ENCODE measurements at places on chromosomes 3 and 15.

DNA sequence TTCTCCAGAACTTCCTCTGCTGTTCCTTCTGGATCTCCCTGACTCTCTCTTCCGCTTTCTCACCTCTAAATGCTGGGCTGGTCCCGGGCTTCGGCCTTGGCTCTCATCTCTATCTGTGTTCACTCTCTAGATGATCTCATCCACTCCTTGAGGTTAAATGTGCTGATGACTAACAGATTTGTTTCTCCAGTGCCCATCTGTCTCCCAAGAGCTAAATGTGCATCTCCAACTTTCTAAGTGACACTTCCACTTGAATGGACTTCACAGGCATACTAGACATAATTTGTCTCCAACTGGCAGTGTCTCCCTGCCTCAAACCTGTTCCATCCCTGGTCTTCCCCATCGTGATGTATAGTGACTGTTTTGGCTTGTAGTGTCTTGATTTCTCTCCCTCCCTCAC lies 95.3 kb downstream of the ITPR1 start:
- no peak for DNase-seq

- DNase-seq, result no peak
Measured at GRCh38 chr3:146249921-146250320, 984 bp downstream of the PLSCR4 start.

DNA sequence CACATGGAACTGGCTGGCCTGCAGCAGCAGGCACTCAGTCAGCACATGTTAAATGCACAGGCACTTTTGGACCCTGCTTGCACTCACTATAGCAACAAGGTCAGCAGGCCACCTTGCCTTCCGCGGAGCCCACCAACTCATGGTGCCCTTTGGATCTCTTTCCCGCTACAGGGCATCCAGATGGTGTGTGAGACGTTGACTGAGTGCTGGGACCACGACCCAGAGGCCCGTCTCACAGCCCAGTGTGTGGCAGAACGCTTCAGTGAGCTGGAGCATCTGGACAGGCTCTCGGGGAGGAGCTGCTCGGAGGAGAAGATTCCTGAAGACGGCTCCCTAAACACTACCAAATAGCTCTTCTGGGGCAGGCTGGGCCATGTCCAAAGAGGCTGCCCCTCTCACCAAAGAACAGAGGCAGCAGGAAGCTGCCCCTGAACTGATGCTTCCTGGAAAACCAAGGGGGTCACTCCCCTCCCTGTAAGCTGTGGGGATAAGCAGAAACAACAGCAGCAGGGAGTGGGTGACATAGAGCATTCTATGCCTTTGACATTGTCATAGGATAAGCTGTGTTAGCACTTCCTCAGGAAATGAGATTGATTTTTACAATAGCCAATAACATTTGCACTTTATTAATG lies 85.0 kb downstream of the TGFBR2 start:
- no peak for DNase-seq

DNA sequence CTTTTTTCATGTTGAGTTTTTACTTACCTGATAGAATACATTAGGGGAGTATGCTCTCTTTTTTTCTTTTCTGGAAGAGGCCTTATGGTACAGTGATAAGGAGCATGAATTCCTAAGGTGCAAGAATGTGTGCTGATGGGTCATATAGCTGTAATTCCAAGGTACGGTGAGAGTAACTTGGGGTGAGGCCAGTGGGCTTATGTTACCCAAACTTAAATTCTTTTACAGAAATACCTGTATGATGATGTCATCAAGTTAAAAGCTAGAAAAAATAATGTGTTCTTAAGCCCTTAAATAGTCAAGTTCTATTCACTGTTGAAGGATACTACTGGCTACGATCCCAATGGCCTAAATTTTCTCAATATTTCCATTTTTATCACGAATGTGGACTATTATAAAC lies 111.2 kb downstream of the GMPS start:
- DNase-seq, result no peak

DNA sequence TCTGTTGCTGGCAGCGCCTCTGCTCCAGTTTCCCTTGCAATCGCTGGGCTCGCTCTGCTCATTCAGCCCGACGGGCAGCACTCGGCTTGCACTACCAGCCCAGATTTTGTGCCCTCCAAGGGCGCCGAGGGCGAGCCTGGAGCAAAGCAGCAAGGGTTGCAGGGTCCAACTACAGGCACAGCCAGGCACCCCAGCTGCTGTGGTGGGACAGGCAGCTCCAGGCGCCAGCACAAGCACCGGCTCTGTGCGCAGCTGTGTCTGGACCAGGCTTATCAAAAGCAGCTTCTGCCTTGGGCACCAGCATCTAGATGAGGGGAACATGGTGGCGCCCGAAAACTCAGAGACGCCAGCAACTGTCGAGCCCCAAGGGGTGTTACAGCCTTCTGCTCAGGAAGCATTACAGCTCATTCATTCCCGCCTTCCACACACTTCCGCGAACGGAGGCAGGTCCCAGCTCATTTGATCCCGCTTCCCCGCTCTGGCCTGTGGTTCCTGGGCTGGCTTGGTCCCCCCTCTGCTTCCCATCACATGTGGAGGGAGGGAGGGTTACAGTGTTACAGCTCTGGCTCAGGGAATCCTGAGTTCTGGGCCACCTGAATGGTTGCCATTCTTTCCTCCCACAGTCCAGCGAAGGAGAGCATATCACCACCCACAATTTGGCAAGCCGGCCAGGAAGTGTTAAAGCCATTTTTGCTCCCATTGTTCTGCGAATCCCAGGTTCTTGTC lies 409.9 kb upstream of the ALCAM start:
- DNase-seq, result no peak

DNA sequence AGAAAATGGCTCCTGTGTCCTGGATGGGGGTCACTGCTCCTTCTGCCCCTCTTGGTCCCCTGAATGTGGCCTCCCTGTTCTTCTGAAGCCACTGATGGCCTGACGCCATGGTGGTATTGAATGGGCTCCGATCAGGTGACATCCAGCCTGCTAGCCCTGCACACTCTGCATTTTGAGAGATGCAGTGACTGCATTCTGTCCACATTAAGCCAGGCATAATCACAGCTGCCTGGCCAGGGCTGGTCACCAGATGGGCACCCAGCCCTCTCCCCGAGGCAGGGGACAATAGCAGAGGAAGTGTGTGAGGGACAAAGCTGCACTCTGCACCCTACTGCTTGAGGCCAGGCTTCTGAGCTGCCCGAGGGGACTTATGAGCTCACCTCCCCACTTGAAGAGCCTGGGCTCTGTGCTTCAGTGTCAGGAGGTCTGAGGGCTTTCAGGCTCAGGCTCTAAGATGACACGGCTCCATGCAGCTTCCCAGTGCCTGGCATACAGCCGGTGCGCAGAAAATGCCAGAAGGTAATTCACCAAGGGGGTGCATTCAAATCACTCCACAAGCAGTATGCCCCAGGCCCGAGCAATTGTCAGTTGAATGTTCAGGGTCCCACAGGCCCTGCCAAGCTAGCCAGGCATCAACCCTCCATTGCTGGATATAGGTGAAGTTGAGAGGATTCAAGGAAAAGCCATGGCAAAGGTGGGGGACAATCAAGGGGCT lies 56.8 kb downstream of the WNT7A start:
- no peak for DNase-seq

GRCh38 chr3:133548090-133548489 lies 25.4 kb upstream of the CDV3 start:
- DNase-seq, result no peak

GRCh38 chr3:89740080-89740880 lies 632.9 kb downstream of the EPHA3 start:
- DNase-seq, result no peak

DNA sequence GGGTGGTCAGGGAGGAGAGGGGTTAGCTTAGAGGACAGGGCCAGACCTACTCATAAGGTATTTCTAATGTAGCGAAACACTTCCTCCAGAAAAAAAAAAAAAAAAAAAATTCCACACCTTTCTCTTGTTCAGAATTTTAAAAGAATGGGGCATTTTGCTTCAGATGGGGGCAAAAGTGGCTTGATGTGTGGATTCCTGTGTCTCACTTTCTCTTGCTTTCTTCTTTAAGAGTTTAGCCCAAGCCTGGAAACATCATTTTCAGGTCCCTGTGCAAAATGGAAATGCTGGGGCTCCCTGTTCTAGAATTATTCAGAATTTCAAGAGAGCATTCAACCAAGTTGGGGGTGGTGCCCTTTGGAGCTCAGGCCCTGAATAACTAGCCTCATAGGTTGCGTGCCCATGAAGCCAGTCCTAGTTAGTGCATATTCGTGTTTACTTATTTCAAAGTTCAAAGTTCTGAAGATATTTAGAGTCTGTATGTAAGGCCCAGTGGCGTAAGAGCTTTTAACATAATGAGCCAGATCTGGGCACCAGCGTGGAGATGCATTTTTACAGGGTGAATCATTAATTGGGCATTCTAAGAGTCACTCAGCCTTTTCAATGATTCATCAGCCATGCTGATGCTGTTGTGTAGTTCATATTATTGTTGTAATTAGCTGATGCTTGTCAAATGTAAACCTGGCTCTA lies 104.5 kb downstream of the RPLP1 start:
- no peak for DNase-seq

- no peak for DNase-seq
Measured at GRCh38 chr15:98154863-98155262, 194.4 kb downstream of the ARRDC4 start.

GRCh38 chr15:56923174-56923591 lies 4.7 kb downstream of the TCF12 start:
- no peak for DNase-seq

GRCh38 chr3:188689101-188689574 lies 482.6 kb upstream of the TPRG1 start:
- DNase-seq, result no peak

- no peak for DNase-seq
Measured at GRCh38 chr3:62968128-62968527, 92.9 kb upstream of the CADPS start.

DNA sequence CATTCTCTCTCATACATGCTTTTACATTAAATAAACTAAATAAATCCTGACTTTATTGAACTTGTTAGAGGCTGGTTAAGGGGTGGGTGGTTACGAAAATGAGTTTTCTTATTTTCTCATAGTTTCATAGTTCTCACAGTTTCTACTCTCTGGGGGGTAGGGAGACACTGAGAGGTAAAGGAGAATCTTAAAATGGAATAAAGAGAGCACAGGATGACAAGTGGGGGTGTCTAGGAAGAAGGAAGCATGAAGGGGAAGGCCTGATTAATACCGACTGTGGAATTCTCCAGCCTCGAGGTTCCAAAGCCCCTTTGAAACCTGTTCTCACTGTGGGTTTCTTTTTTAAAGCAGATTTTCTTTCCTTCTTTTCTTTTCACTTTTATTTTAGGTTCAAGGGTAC lies 66.4 kb upstream of the TRA2B start:
- no peak for DNase-seq

- DNase-seq, result no peak
Measured at GRCh38 chr3:4997946-4998345, 18.7 kb downstream of the BHLHE40 start.

GRCh38 chr3:138849222-138849940 lies 14.7 kb upstream of the PIK3CB start:
- no peak for DNase-seq

DNA sequence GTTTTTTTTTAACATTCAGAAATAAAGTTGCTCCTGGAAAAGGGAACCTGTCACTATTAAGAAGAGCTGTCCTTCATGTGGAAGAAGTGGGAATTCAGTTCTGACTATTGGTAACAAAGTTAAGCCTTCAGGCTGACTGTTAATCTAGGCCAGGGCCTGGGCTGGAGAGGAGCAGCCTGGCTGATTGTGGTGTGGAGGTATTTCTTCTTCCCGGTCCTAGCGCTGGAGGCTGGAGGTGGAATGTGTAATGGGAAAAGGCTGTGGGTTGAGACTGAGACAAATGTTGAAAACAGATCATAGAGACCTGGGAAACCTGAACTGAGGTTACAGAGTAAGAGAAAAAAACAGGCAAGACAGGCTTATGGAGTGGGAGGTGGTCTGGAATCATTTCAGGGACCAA lies 23.8 kb upstream of the SH3BP5 start:
- DNase-seq, result no peak

GRCh38 chr3:98801043-98801747 lies 38.1 kb downstream of the ST3GAL6 start:
- DNase-seq, result no peak

DNA sequence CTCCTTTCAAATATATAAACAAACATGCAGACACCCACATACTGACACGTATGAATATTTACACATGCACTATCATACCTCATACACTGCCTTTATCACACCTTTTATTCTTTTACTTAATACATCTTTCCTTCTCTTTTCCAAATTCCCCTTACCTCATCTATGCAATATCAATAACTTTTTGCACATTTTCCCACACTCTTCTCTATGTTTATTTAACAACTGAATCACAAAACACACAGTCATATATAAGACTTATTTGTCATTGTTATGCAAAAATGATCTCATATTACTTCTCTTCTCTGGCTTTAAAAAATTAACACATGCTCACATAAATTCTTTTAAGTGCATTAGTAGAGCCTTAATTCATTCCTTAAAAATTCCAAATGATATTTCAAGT lies 461.4 kb downstream of the DIPK2A start:
- no peak for DNase-seq

DNA sequence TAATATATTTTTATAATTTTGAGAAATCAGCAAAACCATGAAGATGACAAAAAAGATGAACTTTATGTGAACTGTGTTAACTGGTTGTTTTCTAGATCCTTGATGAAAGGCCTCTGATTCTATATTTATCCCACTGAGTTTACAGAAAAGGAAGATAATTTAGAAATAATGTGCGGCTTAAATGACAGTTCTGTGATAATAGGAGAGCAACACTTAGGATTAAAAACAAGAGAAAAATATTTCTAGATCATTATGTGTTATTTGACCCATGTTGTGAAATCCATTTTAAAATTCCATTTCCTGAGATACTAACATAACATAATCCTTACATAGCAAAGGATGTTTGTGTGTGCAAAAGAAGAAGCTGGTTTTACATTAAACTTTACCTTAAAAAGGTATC lies 598.0 kb downstream of the DIPK2A start:
- DNase-seq, result no peak

DNA sequence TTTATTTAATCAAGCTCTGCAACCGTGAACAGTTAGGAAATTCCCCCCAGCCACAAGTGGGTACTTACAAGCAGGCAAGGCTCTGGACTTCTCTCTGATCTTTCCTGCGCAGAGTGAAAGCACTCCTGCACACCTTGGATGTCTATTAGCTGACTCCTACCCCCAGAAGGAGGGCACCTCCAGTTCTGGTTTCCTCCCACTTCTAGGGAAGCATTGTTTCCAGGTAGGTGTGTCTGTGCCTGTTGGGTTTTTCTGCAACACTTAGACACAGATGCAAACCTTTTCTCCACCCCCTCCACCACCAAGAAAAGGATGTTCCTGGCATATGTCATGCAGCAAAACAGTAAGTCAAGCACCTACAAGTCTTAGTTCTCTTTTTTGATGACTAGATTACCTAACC lies at the start of gene ZBED2:
Gene ZBED2, minus strand, starts transcription at position 115 of the 400 bp plus-strand sequence. CDS start 1,145 bp downstream, outside the sequence.
- DNase-seq, result no peak

GRCh38 chr3:186694288-186695032 lies 22.7 kb upstream of the KNG1 start:
- DNase-seq, result no peak
